Activated T-cell treated with anti-CD3 and anti-CD28 coated beads, Interleukin-2, amount 50 U/mL, for 72 hours (primary cell): ENCODE measurements at places on chromosomes 1 and 21. TPM values are rescaled to one million over a fixed set of nuclear protein-coding genes. Genes with fewer than 3 reads are reported as not detected.

UMODL1 gene
- total RNA-seq, result 0.89 TPM

CRYAA gene
- total RNA-seq, result not detected

DNA sequence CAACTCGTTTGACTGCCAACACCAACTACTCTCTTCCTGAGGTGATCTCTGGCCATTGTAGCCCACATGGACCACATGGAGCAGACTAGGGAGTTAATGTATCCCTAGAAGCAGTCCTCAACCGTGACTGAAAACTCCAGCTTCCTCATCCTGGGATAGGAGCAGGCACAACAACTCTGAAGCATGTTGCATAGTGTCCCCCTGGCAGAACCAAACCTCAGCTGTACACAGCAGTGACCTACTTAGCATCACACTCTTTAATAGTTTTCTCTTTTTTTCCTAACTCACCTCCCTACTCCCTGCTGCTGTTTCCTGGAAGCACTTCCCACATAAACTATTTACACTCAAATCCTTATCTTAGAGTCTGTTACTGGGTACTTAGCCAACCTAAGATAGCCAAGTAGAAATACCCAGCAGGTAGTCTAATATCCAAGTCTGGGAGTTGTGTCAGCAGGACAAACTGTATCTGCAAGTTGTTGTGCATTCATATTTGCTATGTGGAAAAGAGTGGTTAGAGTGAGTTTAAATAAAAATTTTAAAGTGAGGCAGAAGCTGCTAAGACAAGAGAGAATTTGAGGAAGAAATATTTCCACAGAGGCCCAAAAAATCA lies 228.8 kb downstream of the LTN1 start:
- DNase-seq, result no peak

IFI44L gene
- 21.4 TPM for total RNA-seq

- no peak for DNase-seq
These were observed 7.4 kb upstream of the B3GALNT2 start for GRCh38 chr1:235511470-235512240.

GRCh38 chr21:15015622-15016471 lies 49.0 kb downstream of the NRIP1 start:
- no peak for DNase-seq

DNA sequence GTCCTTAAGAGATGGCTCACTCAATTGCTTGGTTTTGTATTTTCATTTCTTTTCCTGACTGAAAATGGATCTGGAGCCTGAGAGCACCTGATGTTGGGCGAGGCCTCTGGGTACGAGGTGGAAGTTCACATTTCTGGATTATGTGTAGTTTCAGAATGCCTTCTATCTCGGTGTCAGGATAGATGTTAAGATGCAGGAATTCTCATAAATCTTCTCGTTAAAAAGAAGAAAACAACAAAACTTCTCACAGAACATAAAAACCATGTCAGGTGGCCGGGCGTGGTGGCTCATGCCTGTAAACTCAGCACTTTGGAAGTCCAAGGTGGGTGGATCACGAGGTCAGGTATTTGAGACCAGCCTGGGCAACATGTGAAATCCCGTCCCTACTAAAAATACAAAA lies 101.8 kb downstream of the RHOU start:
- DNase-seq, result no peak

DNA sequence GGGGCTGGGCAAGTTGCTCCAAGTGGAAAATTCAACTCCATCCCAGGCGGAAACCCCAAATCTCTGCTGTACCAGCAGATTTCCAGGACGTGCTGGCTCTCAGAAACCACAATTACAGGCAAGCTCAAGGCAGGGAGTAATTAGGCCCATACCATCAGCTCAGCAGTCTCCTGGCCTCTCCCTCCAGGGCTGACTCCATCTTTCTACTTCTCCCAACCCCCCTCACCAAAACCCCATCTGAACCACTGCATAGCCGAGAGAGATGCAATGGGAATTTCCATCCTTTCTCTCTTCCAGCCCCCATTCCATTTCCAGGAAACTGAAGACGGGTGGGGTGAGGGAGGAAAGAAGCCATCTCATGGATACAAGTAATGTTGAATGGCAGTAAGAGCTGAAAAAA lies 41.2 kb downstream of the ARHGEF11 start:
- no peak for DNase-seq

GRCh38 chr1:41387667-41388091 lies 26.4 kb downstream of the FOXO6 start:
- DNase-seq, result no peak

- DNase-seq, result no peak
These were observed 66.4 kb downstream of the CHD5 start for GRCh38 chr1:6113745-6114144.

- no peak for DNase-seq
These were observed 31.4 kb upstream of the LEPR start for GRCh38 chr1:65388908-65389695.

LORICRIN gene
- not detected for total RNA-seq

- no peak for DNase-seq
These were observed 588.1 kb upstream of the BRINP3 start for GRCh38 chr1:191065771-191066170.

CLDN8 gene
- not detected for total RNA-seq

CA6 gene
- 2.5 TPM for total RNA-seq
